ENCODE measurements at places on chromosomes 3 and 15. TPM values are rescaled to one million over a fixed set of nuclear protein-coding genes. Genes with fewer than 3 reads are reported as not detected.
A peak's percentile ranks its signal among the peaks of the same experiment; 100 is the strongest.

The CCR3 gene
- total RNA-seq, result 0.26 TPM

The ZNF502 gene
- total RNA-seq, result 5.4 TPM

The IMPDH2 gene
- 560 TPM for total RNA-seq

The GPX1 gene
- 447 TPM for total RNA-seq

The DOCK3 gene
- total RNA-seq, result 0.17 TPM

DNA sequence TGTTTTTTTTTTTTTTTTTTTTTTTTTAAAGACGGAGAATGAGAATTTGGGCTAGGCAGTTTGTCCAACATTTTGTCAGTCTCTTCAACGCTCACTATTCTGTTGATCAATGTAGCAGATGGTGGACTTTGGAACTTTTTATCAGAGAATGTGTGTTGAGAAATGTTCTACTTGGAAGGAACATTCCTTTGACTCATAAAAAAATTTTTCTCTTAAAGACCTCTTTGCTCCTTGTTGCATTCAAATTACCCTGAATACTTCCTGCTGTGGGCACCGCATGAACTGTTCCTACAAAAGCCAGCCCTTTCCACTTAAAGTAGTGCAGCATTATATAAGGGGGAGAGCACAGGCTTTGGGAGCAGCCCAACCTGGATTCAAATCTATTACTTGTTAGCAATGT is 182.9 kb downstream of the AKAP13 start:
- DNase-seq, result peak; percentile 46
